Gastroesophageal sphincter (tissue), 4 donors: ENCODE measurements at places on chromosomes 16 and 17. TPM values are rescaled to one million over a fixed set of nuclear protein-coding genes. Genes with fewer than 3 reads are reported as not detected.

GRCh38 chr16:78198288-78198687 lies 98.8 kb downstream of the WWOX start:
- no peak for ATAC-seq

DNA sequence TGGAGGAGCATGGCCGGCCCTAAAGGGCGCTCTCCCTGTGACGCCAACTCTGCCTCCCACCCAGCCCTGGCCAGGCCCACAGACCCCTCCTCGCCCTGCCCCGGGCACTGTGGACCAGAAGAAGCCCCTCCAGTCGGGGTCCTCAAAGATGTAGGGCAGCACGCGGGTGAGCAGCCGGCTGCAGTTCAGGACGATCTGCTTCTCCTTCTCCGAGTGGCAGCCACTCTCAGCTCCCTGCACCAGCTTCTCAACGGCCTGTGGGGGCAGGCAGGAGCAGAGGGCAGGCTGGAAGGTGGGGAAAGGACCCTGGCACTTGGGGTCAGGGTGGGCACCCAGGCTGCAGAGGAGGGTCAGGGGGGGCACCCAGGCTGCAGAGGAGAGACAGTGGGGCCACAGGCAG lies 8.9 kb downstream of the HID1 start:
- no peak for ATAC-seq

GRCh38 chr16:4388271-4389021 lies 16.8 kb downstream of the VASN start:
- ATAC-seq: no peak

GRCh38 chr17:9959377-9959981 lies 54.4 kb upstream of the RCVRN start:
- peak; percentile 51 for ATAC-seq

- no peak for ATAC-seq
These were observed 1265.3 kb downstream of the CDH11 start for GRCh38 chr16:63856537-63856936.

Gene ATP5PD
- 303 TPM for total RNA-seq

Gene TERB1
- not detected for total RNA-seq

- no peak for ATAC-seq
These were observed 34.3 kb downstream of the RAB11FIP3 start for GRCh38 chr16:459761-460160.

GRCh38 chr16:23523876-23524385 lies 13.6 kb upstream of the GGA2 start:
- ATAC-seq: no peak

DNA sequence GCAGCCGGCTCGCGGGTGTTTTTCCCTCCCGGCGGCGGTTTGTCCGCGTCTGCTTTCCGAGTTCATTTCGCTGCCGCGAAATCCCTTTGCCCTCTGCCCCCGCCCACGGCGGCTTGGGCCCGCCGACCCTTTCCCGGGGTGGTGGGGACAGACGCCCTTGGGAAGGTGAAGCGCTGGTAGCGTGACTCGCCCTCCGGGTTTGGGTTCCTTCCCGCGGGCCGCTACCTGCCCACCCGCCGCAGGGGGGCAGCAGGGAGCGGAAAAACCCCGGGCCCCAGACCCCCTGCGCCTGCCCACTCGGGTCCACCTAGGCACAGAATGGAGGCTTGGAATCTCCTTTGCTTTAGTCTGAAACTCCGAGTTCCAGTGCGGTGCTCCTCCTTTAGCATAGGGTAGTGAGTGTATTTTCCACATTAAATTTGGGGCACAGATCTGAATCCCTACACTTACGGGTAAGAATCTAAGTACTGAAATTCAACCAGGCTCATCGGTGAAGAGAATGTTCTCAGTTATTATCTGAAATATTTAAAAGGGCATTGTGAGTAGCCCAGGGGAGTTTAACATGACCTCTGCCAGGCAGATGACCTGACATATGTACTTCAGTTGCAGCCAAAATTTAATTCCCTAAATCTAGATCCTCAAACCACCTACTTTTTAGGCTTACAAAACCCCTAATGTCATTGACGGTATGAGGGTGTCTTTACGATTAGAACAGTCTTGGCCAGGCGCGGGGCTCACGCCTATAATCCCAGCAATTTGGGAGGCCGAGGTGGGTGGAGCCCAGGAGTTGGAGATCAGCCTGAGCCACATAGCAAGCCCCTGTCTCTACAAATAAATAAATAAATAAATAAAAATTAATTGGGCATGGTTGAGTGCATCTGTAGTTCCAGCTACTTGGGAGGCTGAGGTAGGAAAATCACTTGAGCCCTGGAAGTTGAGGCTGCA lies 1.0 kb downstream of the NME2 start:
- no peak for ATAC-seq

- ATAC-seq: no peak
These were observed 33.5 kb upstream of the BCO1 start for GRCh38 chr16:81204798-81205680.
